ENCODE measurements at places on chromosomes 7 and 10.

DNA sequence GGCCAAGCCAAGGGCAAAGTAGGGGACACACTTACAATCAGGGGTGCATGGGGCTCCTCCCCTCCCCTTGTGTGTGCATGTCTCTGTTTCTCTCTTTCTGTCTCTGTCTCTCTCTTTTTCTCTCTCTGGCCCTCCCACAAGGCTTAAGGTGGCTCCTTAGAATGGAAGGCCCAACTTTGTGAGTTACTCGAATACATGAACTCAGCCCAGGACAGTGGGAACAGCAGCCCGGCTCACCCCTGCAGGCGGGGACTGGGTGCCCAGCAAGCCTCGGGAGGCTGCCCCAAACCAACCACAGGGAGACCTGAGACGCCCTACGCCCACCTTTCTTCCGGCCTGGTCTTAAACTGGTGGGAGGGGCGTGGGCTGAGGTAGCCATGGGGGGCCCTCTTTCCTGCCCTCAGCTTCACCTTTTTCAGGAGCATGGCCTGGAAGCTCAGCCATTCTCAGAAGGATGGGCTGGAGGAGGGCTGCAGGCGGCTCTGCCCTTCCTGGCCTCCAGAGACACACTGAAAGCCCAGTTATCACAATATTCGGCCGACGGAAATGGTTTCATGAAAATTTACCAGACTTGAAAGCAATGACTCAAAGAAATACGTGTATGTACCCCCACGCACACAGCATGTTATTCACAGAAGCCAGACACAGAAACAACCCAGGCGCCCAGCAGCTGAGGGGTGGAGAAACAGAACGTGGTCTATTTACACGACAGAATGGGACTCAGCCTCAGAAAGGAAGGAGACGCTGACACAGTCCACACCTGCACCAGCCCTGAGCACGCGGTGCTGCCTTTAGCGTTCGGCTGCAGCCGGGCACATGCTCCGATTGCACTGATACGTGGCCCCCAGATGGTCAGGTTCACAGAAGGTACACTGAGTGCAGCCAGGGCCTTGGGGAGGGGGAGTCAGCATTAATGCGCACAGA, 229.5 kb downstream of the PTPRN2 start:
- DNase-seq, result no peak

DNA sequence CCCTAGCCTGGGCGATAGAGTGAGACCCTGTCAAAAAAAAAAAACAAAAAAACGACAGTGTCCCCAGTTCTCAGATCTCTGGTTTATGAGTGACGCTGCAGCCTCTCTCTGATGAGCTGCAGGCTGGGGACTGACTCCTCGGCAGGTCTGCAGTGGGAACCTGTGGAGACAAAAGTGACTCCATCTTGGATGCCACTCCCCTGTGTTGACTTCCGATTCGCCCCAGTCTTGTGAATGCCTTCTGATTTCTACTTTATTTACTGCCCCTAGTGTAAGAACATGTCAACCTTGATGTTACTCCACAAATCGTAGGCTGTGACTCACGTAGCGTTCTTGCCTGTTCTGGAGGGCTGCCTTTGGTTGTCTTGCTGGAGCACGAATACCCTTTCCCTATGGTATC, 6.2 kb downstream of the TACR2 start:
- no peak for DNase-seq

DNA sequence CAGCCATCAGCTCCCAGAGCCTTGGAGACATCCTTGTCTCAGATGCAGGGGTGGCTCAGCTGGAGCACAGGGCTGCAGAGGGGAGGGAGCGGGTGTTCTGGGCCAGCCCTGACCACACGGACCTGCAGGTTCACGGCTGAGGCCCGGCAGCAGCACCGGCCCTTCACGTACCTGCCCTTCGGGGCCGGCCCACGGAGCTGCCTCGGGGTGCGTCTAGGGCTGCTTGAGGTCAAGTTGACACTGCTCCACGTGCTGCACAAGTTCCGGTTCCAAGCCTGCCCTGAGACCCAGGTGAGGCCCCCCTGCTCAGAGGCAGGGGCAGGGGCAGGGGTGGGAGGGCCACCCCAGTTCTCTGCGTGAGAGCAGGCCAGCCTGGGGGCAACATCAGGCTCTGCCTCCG, 45.2 kb downstream of the PARP12 start:
- no peak for DNase-seq

GRCh38 chr10:71980181-71981014, 16.2 kb downstream of the CHST3 start:
- no peak for DNase-seq

DNA sequence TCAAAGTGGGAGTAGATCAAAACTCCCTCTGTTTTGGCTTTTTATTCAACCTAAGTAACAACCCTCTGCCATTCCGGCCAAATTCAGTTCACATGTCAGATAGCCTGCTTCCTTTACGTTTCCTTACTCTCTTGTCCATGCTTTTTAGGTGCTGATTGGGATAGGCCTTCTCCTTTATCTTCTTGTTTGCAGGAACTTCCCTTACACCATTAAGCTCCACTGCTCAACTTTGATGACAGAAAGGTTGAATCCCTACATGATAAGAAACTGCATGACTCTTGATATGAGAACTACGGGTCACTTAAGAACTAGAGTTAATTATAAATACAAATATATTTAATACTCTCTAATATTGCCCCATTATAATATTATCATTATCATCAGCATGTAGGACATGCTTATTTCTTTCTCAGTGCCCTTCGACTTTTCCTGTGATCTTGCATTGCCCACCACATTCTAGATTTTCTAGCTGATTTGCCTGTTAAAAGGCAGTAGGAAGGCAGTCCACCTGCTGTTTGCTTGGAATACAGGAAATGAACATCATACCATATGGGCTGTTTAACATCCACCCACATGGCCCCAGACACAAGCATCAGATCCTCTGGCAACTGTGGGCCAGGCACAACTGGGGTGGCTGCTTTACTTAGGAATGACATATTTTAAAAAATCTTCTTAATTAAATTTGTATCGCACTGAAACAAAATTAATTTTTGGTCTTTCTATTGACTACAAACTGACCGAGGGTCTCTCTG, 59.7 kb upstream of the CCDC6 start:
- no peak for DNase-seq

DNA sequence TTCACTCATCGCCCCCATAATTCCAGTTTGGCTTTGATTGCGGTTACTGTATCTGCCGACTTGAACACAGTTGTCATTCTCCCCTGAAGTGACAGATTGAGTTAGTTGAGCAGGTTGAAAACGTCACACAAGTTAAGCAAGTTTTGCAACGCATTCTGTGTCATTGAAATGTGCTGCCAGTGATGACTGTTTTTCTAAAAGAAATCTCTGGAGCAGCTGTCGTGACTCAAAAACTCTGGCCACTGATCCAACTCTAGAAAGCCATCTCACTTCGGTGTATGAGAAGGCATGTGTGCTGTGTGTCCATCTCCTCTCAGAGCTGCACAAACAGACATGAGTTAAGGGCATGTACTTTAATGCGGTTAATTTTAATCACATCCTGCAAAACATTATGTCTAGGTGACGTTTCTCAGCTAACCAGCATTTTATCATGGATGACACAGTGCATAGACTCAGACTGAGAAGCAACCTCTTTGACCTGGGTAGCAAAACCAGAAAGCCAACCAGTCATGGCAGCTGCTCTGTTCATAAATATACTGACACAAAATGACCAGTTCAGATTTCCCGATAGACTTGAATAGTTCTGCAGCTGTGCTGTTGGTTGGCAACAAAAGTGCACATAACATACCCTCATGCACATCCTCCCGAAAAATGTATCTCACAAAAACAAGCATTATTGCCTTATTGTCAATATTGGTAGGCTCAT, 69.3 kb downstream of the CSTF2T start:
- no peak for DNase-seq

- no peak for DNase-seq
Observed at GRCh38 chr10:16799621-16800020, 17.6 kb downstream of the RSU1 start.

GRCh38 chr10:21336476-21337170, 188.9 kb downstream of the SKIDA1 start:
- no peak for DNase-seq

DNA sequence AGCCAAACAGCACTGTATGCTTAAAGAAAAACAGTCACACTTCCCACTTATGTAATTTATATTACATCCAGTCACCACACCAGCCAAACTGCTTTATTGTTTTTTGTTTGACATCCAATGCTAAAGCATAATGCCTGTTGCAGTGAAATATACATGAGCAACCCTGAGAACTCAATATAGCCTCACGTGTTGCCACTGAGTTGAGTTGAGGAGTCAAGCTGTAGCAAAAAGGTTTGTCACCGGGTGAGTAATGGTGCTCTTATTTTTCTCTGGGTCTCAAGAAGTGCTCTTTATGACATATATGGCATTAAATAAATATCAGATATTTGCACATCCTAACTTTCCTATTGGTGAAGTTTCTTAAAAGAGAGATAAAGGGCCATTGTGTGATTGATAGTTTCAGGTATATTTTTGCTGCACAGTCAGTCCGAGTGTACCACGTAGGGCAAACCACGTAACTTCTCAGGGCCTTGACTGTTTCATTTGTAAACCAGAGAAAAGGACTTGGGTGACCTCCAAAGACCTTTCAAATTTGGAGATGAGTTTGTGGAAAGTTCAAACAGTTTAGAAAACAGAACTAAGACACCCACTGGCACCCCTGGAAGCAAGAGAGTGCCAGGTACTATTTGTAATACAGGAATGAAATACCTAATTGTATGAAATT, 168.5 kb downstream of the CFTR start:
- no peak for DNase-seq

GRCh38 chr7:101486433-101487104, 123.9 kb downstream of the COL26A1 start:
- no peak for DNase-seq

DNA sequence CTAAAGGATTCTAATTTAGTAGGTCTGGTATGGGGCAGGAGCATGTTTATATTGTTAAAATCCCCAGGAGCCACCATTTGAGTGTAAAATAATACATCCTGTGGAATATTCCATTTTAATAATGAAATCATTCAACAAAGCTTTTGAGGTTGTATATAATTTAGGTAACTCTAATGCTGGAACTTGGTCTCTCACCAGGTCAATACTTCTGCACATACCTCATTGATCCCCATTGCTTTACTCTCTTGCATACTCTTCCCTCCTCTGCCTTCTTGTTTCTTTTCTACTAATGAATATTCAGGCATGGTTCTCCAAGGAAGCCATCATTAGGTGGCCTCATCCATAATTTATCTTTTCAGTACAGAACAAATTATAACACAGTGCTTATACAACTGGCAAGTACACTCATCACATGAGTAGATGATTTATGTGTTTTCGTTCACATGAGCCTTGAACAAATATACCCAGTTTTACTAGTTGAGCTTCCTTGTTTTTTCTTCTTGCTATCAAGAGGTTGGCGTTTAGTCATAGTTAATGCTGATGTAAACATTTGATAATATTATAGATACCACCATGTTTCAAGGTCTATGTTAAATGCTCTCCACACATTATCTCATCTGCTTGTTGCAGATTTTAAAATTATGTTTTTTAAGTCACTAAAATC, 7.2 kb downstream of the PALS2 start:
- no peak for DNase-seq

GRCh38 chr10:133229265-133230043, 563 bp upstream of the UTF1 start:
- no peak for DNase-seq

GRCh38 chr10:48626986-48627731, 22.3 kb upstream of the ARHGAP22 start:
- no peak for DNase-seq

DNA sequence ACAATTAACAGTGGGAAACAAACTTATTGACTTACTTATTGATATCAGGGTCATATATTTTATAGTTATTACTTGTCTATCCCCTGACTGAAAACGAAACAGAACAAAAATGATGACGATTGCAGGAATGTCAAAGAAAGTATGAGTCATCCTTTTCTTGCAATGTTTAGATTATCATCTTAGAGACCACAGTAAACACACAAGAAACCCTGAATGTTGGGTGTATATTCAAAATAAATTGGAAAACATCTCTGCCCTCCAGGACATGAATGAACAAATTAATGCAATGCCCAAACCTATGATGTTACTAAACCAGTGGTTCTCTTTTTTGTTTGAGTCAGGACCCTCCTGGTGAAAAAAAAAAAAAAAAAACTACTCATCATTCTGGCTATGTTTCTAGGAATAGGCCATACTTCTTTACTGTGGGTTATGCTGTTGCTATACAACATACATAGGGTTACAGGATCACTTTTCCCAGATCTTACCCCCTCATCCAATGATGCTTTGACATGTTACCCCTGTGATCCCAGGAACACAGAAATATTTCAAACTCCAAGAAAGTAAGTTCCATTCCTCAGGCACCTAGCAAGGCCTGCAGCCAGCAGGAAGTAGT, 623.4 kb upstream of the IGFBP3 start:
- DNase-seq, result no peak

DNA sequence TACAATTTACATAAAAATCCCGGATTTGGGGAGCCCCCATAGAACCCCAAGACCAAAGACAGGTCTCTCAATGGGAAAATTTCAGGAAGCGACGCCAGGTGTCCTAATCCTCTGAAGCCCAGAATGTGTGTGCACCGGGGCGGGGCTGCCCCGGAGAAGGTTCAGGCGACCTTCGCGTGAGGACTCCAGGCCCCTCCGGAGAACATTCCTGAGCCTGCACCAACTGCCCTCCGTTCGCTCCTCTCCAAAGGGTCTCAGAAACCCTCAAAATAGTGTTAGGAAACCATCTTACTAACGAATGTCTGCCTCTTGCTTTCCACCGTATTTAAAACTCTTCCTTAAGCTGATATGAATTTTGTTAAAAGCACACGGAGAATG, 78.5 kb upstream of the INSIG1 start:
- no peak for DNase-seq

DNA sequence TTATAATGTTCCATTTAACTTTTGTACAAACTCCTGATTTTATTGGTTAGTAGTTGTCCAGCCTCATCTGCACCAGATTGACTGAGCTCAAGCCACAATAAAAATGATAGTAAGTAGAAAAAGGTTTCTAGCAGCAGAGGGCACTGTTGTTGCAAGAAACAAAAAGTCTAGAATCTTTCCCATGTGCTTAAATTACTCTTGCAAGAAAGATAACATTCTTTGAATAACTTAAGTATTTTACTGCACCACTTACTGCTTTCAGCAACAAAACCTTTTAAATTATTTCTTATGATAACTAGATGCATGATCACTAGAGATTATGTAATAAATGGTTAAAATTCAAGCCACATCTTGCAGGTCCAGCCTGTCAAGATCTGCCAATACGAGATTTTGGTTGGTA, 27.0 kb downstream of the LMOD2 start:
- peak; percentile 13 for DNase-seq

DNA sequence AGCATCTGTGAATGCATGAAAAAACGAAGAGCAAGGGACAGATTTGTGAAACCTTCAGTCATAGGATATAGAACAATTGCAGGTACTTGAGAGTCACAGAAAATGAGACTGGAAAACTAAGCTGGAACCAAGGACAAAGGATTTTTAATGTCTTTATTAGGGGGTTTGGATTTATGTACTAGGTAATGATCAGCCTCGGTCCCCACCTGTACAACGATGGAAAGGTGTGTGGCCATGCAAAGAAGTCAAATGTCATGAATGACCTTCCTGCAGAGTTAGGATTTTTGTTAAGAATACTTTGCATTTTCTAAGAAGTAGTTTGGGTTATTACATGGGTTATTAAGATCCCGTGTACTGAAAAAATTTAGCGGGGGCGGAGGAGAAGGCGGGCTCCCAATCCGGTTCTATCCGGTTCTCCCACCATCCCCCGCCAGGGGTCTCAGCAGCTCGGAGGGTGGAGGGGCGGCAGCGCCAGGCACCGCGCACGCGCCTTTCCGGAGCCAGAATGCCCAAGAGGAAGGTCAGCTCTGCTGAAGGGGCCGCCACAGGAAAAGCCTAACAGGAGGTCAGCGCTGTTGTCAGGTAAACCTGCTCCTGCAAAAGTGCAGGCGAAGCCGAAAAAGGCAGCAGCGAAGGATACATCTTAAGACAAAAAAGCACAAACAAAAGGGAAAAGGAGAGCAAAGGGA, 327.5 kb upstream of the PLXDC2 start:
- DNase-seq, result no peak

Data from CD14-positive monocyte (primary cell).